ENCODE measurements at places on chromosomes 6 and 20. TPM values are rescaled to one million over a fixed set of nuclear protein-coding genes. Genes with fewer than 3 reads are reported as not detected.

Gene ADGRG6
- 0.61 TPM for total RNA-seq

Gene FRS3
- 6.2 TPM for total RNA-seq

Gene THEMIS
- total RNA-seq, result 26.3 TPM

Gene RSPO3
- total RNA-seq, result not detected

Gene RTF2
- 57.6 TPM for total RNA-seq

Gene VSX1
- total RNA-seq, result not detected

Gene FBXL4
- 4.1 TPM for total RNA-seq
